ENCODE measurements at places on chromosomes 5 and 9.

GRCh38 chr9:25602400-25603044 lies 75.7 kb downstream of the TUSC1 start:
- DNase-seq, result no peak

DNA sequence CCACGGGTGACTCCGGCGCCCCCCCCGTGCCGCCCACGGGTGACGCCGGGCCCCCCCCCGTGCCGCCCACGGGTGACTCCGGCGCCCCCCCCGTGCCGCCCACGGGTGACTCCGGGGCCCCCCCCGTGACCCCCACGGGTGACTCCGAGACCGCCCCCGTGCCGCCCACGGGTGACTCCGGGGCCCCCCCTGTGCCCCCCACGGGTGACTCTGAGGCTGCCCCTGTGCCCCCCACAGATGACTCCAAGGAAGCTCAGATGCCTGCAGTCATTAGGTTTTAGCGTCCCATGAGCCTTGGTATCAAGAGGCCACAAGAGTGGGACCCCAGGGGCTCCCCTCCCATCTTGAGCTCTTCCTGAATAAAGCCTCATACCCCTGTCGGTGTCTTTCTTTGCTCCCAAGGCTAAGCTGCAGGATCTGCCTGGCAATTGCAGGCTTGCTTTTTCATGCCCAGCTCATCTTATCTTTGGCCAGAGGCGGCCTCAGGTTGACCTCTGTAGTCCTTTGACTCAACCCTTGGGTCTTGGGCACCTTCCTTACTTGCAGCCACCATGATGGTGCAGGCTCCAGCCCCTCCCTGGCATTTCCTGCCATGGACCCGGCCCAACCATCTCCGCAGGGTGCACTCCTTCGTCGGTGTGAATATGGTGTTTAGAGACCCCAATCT lies 9.8 kb downstream of the CEL start:
- no peak for DNase-seq

DNA sequence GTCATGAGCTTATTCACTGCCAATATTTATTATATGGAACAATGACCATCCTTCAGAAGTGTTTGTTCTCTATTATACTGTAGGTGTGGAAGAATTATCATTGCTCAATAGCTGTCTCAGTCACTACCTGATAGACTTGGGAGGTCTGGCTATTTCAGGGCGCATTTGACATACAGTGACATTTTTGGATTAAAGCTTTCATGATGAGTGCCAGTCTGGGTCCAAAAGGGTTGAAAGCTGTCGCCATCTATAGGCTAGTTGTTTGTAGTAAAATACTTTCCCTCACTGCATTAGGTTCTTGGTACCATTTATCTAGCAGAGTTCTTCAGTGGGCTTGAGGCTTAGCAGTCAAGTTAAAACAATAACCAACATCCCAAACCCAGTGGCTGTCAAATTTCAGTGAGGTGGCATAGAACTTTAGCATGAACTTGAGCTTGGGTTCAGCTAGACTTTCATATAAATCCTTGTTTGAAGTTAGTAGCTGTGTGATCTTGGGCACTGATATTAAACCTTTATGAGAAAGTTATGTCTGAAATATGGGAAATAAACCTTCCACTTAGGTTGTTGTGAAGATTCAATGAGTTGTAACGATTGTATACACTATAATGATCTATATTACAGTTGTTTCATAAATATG lies 110.5 kb upstream of the CDKN2B start:
- DNase-seq, result no peak

- DNase-seq, result no peak
These were observed 30.2 kb upstream of the F2R start for GRCh38 chr5:76685704-76686103.

DNA sequence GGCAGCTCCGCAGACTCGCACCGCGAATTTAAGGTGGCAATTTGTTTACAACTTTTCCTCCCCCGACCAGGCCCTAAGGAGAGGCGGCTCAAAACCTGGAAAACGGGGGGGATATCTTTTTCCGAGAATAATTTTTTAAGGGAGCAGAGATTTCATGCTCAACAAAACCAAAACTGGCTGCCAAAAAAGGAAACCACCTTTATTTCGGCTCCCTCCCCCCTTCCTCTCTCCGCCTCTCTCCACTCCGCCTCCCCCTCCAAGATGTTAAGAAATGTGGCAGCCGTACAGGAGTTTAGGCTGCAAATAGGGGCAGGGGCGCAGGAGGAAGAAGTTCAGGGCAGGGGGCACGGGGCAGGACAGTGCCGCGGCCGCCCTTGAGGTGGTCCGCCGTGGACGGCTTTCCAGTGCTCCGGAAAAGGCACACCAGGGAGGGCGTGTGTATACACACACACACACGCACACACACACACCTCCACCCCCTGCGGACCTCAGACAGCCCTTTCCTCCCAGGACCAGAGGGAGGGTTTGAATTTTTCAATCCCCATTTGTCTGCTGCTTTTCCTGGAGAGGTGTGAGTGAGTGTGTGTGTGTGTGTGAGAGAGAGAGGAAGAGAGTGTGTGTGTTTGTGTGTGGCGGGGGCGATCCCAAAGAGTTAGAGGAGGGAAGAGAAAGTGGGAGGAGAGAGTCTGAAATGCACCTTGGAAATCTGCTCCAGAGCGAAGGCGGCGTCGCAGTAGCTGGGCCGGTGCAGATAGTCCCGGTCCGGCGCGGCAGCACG lies 9.1 kb downstream of the PTCH1 start:
- no peak for DNase-seq

DNA sequence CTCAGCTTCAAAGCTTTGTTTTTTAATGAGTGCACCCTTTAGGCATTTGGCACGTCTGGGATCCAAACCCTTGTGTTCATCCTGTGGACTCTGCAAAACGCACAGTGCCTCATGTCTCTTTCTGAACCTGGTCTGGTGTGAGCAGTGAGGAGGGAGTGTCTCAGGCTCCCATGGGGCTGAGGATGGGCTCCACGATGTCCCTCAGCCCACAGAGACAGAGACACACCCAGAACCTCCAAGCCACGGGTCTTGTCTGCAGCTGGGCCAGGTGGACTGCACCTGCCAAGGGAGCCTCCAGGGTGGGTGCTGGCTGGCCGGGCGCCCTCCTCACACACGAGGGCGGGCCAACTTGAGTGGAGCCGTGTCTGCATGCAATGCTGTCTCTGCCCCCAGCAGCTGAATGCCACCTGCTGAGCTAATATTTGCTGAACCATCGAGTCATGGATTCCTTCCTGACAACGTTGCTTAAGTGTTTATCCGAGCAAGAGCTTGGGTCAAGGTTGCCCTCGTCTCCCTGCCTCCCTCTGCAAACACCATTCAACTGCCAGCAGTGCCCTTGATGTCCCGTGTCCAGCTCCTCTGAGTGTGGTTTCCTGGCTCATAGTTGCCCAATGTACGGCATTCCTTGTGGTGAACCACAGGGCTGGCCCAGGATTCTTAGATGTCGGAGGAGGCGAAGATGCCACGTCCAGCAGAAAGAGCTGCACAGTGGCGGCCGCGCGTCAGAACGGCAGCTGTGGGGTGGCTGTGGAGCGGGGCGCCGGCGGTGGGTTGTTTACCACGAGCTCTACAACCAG lies 31.4 kb upstream of the LPCAT1 start:
- DNase-seq, result no peak

- DNase-seq, result no peak
These were observed 754.3 kb downstream of the TLE4 start for GRCh38 chr9:80326105-80326504.

- DNase-seq, result no peak
These were observed 175.3 kb upstream of the BRINP1 start for GRCh38 chr9:119544492-119544891.

GRCh38 chr5:169013208-169013728 lies 287.7 kb downstream of the SLIT3 start:
- DNase-seq, result no peak

DNA sequence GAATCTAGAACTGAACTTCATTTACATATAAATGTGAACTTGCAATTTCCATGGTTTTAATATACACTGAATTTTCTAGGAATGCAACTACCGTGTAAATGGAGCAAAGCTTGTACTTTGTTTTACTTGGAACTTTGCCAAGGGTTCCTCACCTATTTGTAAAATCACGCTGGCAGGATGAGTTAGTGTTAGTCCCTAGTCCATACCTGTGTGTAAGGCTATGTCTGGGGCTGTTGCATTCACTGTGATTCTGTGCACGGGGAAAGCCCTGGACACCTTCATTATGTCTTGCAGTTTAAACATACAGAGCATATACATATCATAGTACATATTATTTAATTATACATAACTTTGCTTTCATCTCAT lies 119.9 kb downstream of the PAX5 start:
- DNase-seq, result no peak

DNA sequence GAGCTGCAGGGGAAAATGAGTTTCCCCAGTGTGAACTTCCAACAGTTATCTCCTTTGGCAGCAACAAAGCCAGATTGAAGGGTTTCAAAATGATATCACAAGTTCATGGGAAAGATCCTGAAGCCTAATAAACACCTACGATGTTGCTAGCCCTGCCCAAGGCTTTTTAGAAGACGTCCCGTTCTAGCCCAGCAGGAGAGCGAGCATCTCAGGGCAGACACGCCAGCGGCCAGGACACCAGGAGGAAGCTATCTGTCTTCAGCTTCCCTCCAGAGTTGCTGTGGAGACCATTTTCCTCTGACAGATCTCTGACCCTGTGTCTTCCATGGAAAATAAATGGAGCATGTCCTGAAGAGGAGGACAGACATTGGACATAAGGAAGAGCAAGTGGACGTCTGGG lies 98.4 kb downstream of the FBXO38 start:
- DNase-seq, result no peak

DNA sequence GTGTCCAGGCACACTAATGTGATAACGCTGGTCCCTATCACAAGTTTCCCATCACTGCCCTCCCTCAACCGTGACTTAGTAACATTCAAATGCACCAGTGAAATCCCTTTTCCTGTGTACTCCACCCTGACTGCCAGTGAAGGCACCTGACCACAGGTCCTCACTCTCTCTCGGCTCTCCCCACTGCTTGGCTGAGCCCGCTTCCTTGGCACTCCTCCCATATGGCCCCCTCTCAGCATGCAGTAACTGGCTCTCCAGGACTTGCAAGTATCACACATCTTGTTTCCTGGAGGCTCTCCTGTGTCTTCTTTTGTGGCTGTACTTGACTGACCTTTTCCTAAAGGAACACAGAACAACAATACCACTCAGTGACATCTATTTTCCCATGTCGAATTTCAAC lies 292.0 kb upstream of the ZNF608 start:
- no peak for DNase-seq

GRCh38 chr5:4424895-4425294 lies 715.2 kb upstream of the ADAMTS16 start:
- DNase-seq, result no peak

DNA sequence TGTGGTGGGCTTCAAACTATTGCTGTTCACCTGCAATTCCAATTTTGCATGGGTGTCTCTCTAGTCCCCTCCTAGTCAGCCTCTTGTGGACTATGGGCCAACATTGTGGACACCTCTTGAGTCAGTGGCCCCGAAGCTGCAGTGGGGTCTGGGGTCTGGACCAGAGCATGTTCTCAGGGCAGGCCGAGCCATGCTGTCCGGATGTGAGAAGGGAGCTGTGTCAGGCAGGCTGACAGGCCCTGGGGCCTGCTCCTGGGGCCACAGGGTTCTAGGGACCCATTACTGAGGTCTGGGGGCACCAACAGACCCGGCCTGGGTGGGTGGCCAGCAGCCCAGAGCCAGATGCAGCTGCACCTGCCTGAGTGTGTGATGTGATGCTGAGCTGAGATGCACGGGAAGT lies 16.5 kb upstream of the IRX4 start:
- no peak for DNase-seq

Data from pulmonary artery endothelial cell (primary cell).